Posterior cingulate gyrus (tissue), 11 donors: ENCODE measurements at places on chromosomes 2 and 18.

DNA sequence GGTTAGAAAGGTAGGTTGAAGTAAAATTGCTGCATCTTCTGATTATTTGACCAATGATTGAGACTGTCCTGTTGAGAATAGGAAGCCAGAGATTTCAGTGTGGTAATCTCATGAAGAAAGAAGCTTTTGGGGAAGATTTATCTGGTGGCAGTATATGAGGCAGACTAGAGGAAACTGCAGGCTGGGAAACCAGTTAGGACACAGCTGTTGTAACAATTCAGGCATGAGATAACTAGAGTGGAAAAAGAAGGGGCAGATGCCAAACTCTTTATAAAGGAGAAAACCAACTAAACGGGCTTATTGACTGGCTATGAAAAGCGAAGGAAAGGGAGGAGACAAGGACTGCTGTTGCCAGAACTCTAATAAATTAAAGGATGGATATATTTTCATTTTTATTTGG is 155.6 kb downstream of the TTC27 start:
- no peak for DNase-seq

GRCh38 chr2:232349546-232349945 is 29.0 kb upstream of the ALPP start:
- DNase-seq = no peak

GRCh38 chr2:241877989-241878970 is 8.8 kb downstream of the RTP5 start:
- DNase-seq = peak; percentile 92

- peak; percentile 43 for DNase-seq
These were observed 202.1 kb downstream of the RNF144A start for GRCh38 chr2:7119132-7119835.

GRCh38 chr2:152525277-152525838 is 190.4 kb downstream of the FMNL2 start:
- no peak for DNase-seq

DNA sequence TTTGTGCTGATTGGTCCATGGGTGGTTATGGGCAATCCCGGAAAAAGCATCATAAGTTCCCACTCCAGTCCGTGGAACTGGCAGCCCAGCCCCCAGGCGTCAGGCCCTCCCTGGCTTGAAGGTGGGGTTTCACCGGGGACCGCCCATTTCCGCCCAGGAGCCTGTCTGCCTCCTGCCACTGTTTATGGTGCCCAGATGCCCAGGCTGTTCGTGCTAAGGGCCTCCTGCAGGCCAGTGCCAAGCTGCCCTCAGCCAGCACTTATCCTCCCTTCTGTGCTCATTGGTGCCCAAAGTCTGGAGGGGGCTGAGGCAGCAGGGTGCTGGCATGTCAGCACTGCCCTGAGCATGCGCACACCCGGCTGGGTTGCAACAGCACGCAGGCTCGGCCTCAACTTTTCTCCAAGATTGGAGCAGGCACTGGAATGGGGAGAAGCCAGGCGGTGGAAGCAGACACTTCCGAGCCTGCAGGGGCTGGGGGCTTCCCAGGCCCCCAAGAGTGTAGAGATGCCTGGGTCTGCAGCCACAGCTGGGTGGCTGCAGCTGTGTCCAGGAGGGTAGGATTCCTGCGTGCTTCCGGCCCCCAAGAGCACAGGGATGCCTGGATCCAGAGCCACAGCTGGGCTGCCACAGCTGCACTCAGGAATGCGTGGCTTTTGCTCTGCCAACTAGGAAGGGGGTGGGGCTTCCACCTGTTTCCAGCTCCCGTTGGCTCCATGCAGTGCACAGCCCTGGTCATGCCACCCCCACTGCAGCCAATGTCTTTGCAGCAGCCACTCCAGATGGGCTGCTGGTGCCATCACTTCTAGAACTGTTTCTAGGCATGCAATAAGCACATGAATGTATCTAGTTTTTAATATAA is 74.0 kb downstream of the AGPS start:
- no peak for DNase-seq

- DNase-seq = no peak
These were observed 78.7 kb upstream of the PNPT1 start for GRCh38 chr2:55772109-55772980.

- DNase-seq = peak; percentile 36
These were observed 26.4 kb upstream of the MSTN start for GRCh38 chr2:190088917-190089316.

- DNase-seq = no peak
These were observed 7.9 kb upstream of the LBH start for GRCh38 chr2:30223413-30223874.

- no peak for DNase-seq
These were observed 7.2 kb upstream of the ANKRD29 start for GRCh38 chr18:23669804-23670405.

GRCh38 chr2:212227755-212228154 is 310.8 kb downstream of the ERBB4 start:
- DNase-seq = no peak

DNA sequence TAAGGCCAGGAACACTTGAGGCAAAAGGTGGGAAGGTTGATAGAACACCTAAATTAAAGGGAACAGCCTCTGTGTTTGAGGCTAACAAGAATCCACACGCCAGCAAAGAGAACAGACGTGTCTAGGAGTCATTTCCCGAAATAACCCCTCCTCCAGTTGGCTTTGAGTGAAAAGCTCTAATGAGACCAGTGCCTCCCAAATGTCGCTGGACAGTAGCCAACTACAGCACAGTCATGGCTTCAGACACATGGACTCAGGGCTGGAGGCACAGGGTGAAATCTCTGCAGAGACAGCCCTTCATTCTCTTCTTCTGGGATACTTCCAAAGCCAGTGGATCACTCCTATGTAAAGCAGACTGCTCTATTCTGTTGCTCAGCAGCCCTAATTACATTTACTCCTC is 49.6 kb downstream of the SOWAHC start:
- DNase-seq = no peak

GRCh38 chr2:191666732-191667131 is 11.2 kb upstream of the NABP1 start:
- DNase-seq = no peak

DNA sequence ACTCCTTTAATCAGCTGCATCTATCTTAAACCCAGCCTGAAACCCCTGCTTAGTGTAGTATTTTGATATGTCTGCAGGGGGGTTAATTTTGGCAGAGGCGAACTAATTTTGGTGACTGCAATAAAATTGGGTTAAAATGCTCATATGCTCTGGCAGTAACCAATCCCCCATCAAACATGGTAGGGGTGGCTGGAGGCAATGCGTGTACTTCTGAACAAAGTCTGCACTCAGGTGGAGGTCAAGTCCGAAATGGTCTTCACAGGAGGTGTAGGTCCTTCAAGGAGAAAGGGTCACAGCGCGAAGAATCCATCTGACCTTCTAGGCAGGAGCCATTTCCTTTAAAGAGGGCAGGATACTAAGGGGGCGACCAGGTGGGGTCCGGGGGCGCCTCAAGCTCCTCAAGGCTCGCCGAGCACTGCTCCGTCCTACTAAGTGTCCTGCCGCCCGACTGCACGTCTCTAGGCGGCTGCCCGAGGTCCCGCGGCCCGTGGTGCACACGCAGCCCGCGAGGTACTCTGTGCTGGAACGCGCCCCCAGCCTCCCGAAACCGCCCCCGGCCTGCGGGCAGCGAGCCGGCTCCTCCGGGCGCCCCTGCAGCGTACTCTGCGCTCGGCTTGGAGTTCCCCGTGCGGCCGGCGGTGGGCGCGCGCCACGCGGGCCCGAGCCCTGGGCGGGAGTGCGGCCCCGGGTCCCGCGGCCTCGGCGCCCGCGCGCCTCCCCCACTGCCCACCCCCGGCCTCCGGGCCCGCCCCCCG is 1.7 kb upstream of the LDLRAD4 start:
- no peak for DNase-seq

DNA sequence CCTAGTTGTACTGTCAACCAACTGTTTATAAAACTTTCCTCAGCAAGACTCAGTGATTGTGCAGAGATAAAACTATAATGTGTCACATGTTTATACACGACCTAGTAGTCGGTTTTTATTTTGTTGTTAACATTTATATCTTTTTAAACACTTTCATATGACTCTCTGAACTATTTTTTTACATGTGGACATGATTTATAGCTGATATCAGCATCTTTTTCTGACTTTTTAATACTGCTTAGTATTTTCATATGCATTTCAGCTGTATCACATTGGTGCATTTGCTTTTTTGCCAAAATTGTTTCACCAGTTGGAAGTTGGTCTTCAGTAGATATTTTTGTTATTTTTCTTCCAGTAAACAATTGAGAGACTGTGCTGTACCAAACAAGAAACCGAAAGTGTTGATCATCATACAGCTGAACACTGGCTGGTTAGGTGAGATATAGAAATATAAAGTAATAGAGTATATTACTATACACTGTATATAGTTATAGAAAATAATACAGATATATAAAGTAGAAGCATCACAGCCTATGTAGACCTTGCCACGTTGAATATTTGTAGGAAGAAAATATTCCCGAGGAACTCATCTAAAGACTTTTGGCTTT is 154.2 kb downstream of the KCTD1 start:
- DNase-seq = no peak

- no peak for DNase-seq
These were observed 45.5 kb upstream of the LOXHD1 start for GRCh38 chr18:46702471-46702870.

- DNase-seq = peak; percentile 5
These were observed 19.1 kb downstream of the EFHD1 start for GRCh38 chr2:232652505-232652851.

DNA sequence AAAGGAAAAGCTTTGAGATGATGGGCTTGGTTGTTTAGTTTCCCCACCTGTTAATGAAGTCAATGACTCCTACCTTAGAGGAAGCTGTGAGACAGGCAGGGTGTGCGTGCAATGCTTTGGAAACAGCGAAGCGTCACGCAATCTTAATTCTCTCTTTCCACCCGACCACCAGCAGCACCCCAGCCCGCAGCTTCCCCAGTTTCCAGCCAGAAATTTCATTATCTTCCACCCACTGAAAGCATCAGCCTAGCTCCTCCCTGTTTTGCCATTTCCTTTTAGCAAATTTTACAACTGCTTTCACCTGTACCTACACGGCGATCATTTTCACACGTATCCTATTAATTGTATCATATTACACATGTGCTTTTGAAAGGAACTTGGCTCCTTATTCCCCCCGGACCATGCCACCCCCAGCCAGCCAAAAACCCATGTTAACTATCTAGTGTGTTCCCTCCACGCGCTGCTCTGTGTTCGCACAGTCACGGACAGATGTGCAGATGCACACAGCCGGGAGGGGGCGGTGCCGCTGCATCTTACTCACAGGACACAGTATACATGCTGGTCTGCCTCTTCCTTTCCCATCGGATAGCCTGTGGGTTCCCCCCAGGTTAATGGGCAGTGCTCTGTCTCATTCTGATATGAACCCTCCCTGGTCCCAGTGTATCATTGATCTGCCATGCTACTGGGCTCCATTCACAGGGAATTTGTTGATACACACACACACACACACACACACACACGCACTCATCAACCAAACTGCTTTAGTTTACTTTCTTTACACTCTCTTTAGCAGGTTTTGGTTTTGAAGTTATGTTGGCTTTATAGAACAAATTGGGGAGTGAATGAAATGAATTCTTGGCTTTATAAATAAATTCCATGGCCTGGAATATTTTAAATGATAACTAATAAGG is 22.4 kb downstream of the CYP27C1 start:
- no peak for DNase-seq

GRCh38 chr2:118121986-118122524 is 33.8 kb downstream of the INSIG2 start:
- DNase-seq = no peak

GRCh38 chr18:79876497-79876896 is 75.0 kb downstream of the SLC66A2 start:
- DNase-seq = peak; percentile 82

DNA sequence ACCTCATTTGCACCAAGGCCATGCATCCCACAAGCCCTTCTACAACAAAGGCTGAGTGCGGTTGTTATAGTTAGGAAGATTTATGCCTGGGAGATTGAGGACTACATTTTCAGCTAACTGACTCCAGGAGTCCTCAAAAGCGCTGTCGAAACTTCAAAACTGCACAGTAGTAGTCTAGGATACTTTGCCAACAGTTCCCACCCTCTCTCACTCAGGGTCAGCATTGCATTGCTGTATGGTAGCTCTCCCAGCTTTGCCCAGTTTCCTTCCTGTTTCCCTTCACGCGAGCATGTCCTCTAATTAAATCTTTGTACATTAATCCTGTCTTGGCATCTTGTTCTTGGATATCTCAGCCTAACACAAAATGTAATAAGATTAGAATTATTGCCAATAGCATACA is 420.6 kb upstream of the UBE2E3 start:
- no peak for DNase-seq

DNA sequence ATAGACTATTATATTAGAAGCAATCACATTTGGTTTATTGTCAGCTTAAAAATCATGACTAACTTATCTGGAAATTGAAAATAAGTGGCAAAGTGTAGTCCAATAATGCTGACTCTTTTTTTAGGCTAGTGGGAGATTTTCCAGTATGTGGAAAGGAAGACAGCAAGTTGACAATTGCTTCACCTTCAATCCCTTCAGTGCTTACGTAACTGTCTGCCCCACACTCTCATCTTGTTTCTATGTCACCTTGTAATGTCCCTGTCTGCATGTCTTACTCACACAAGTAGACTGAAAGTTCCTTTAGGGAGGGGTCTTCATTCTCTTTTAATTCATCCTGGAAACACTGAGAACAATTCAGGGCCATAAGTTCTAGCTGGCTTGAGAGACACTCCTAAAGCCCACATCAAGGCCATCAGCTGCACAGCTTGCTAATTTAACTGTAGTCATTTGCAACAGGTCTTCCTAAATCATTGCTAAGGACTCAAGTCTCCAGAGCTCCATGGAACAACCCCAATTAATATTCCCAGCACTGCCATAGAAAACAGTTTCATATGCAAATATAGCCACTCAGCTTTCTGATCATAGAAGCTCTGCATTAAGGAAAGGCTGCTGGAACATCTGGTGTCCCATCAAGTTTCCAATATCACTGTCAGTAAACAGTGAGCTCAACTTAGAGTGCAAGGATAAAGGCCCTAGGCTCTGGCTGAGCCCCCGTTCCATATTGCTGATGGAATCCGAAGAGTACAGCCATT is 230.5 kb downstream of the ETAA1 start:
- no peak for DNase-seq

DNA sequence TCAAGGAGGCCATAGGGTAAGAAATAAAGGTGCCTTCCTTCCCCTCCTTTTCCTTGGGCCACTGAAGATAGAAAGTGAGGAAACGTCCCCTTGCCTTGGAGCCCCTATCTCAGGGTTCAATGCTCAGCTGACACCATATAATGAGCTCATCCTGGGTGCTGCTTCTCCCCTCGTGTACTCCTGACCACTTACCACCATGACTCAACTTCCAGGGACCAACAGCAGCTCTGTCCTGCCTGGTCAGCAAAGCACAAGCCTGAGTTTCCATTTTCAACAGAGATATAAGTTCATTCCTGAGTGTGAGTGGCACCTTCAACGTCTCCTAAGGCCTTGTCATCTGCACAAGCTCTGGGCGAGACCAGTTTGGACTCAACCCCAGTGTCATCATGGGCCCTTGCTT is 151.2 kb downstream of the CAPN13 start:
- no peak for DNase-seq

- DNase-seq = no peak
These were observed 54.6 kb upstream of the TXNDC2 start for GRCh38 chr18:9831036-9831722.

GRCh38 chr18:63433334-63433866 is 11.1 kb upstream of the VPS4B start:
- no peak for DNase-seq
